ENCODE measurements at places on chromosomes 7 and 10.

GRCh38 chr10:101938305-101939007 is 94.9 kb upstream of the KCNIP2 start:
- no peak for DNase-seq

DNA sequence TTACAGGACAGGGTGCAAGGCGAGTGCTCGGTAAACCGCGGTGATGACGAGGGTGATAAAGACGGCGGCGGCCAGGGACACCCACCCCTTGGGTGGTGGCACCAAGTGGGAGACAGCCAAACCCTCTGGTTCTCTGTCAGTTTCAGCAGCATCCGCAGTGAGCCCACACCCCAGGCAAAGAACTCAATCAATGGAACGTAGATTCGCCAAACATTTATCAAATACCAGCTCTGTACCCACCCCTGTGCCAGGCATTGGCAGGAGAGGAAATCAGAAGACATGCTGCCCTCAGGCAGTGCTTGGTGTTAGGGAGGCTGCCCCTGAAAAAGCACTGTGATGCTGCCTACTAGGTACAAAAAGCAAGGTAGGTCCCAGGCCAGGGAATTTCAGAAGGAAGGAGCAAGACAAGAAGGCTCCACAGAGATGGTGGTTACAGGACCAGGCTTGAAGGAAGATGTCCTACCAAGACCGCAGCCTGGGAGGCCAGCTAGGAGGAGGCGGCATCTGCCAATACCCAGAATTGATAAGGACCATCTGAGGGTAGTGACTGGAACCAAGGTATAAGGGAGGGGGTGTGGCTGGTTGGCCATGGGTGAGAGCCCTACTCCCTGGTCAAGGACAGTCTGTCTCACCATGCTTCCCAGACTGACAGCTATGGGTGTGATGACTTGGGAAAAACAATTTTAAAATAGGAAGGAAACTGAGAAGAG is 10.2 kb upstream of the PNLIPRP2 start:
- no peak for DNase-seq

DNA sequence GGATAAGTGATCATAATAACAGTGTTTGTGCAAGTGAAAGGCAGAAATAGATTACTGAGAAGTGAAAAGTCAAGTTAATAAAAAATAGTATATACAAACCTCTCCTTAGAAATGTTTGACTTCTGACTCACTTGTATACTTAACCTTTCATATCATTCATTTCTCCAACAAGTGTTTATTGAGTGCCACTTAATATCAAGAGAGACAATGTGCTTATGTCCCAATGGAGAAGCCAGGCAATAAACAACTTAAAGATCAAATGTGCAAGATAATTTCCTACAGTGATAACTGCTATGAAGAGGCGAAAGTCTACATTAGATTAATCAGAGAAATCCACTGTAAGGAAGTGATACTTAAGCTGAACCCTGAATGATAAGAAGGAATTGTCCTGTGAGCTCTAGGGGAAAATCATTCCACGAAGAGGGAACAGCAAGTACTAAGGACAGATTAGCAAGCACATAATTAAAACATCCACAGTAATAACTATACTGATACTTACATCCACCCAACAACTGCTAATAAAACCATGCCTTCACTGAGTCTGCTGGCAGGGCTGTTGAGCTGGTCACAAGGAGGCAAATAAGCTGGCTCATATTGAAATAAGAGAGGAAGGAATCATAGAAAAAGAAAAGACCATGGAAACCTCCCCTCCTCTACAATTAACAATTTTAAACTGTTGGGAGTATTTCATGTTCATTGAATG is 203.5 kb downstream of the CTNNA3 start:
- no peak for DNase-seq

GRCh38 chr7:43390576-43390975 is 192.3 kb upstream of the STK17A start:
- no peak for DNase-seq

DNA sequence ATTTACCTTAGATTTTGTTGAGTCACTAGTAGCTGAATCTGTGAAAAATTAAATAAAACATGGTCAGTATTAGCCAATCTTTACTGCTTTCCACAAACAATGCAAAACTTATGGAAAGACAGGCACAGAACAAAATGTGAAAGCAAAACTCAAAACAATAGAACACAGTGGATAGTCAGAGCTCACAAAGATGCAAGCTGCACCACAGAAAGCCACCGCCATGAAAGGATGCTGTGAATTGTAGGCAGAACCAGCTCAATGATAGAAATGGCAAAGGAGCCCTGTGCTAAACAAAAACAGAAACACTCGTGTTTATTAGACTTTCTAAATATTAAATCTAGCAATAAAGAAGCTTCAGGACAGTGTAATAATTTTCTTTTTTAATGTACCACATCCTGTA is 134.4 kb downstream of the ARHGAP21 start:
- no peak for DNase-seq

DNA sequence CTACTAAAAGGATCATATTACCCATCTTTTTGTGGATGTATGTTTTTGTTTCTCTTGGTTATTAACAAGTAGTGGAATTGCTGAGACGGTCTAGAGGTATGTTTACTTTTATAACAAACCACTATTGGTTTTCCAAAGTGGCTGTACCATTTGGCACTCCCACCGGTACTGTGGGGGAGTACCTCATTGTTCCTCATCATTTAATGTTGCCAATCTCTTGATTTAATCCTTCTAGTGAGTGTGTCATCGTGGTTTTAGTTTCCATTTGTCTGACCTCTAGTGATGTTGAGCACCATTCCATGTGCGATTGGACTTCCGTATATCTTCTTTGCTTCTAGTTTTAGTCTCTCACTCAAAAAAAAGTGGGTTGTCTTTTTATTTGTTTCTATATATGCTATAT is 50.4 kb downstream of the RBM33 start:
- DNase-seq = no peak

GRCh38 chr7:90211391-90212148 is at the start of gene STEAP2:
STEAP2 (plus strand) TSS chr7:90211740; CDS start chr7:90225083, 13,343 bp downstream.
- no peak for DNase-seq

GRCh38 chr7:100827330-100828226 is at the start of gene EPHB4:
EPHB4 (minus strand) TSS chr7:100827523; CDS start chr7:100827030, 493 bp downstream.
- DNase-seq = no peak

- DNase-seq = no peak
Observed at GRCh38 chr7:117719377-117719776, 153.9 kb downstream of the CTTNBP2 start.

- no peak for DNase-seq
Observed at GRCh38 chr10:117221156-117221711, 19.7 kb upstream of the SLC18A2 start.

DNA sequence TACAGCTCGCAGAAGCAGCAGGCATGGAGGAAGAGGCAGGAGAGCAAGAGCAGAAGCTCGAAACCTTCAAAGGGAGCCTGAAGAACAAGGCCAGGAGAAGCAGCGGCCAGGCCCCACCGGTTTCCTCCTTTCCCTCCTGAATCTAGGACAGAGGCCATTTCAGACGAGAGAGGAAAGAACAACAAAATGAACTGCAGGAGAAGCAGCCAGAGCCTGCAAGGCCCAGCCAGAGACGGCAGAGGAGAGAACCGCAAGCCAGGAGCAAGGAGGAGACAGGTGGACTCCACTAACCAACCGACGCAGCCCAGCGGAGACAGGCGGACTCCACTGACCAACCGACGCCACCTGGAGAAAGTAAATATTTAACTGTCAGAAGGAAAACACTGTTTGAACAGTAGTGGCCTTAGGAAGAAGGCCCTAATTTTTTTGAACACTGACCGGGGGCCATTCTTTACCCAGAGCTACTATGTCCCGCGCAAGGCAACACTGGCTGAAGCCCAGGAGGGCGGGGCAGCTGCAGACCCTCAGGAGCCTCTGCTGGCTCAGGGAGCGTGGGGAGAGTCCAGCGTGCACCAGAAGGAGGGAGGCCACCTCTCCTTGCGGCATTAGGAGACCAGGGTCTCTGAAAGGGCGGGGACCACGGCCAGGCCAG is 559.2 kb downstream of the PTPRN2 start:
- no peak for DNase-seq

- no peak for DNase-seq
Observed at GRCh38 chr10:75331081-75331480, 70.5 kb downstream of the ZNF503 start.

DNA sequence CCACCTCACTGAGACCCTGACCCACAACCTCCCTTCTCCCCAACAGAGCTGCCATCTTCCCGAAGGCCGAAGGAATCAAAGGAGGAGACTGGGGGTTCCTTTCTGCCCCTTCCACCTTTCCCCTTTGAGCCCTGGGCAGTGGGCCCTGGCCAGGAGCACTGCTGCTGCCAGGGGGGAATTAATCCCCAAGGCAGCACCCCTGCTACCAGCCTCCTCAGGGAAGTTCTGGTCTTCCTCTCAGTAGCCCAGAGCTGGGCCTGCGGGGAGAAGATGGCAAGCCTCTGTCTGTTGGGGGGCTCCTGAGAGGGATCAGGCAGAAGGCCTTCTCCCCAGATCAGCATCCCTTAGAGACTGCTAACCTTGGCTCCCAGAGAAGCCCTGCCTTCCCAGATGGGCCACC is 25.5 kb downstream of the DPCD start:
- DNase-seq = no peak

- no peak for DNase-seq
Observed at GRCh38 chr10:111347386-111348013, 270.7 kb downstream of the ADRA2A start.

- DNase-seq = peak; percentile 6
Observed at GRCh38 chr7:146510088-146510680, 393.6 kb downstream of the CNTNAP2 start.

GRCh38 chr10:97500297-97500575 is 1.5 kb downstream of the UBTD1 start:
- DNase-seq = no peak

DNA sequence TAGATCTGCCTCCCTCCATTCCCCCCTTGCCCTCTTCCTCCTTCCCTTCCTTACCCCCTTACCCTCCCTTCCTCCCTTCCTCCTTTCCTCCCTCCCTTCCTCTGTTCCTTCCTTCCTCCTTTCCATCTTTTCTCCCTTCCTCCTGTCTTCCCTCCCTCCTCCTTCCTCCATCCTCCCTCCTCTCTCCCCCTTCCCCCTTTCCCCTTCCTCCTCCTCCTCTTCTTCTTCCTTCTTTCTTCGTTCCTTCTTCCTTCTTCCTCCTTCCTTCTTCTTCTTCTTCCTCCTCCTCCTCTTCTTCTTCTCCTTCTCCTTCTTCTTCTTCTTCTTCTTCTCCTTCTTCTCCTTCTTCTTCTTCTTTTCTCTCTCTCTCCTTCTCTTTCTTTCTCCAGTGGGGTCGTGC is 57.9 kb downstream of the MRC1 start:
- DNase-seq = no peak

DNA sequence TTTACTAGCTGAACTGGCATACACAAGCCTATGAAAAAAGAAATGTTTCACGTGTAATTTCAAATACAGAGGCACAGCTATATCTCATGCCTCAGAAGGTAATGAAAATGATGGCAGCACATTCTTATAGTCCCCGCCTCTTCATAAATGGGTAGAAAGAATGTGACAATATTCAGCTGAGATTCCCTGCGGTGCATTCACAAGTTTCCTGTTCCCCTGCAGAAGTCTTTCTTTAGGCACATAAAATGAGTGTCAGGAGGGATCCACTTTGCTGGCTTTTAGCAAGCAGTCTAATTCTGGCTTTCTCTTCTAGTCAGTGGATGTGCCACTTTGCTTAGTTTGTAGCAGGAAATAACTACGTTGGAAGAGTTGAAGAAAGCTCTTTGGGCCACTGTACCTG is 56.1 kb downstream of the DGKB start:
- no peak for DNase-seq

DNA sequence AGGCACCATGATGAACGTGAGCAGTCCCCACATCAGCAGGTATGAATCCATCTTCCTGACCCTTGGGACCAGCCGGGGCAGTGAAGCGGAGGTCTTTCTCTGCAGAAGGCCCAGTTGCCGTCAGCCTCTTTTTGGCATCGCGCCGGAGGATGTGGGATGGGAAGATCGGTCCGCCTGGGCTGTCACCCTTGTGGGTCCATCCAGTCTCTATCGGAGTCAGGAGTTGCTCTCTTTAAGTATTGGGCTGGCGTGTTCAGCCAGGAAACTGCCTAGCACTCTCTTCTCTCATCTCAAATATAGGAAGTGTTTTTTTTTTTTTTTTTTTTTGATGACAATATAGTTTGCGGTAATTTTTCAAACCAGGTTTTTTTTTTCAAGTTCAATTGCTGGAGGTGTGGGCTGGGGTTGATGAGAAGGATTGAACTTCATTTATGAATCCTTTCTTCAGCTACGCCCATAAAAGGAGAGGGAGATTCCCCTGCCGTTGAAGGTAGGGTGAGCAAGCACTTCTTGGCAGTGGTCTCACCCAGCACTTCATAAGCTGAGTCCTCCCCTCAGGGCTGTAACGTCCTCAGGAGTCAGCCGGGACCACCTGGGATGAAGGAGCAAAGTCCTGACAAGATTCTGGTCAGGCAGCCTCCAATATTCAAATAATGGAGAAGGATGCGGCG is at the start of gene IL2RA:
Gene IL2RA (minus strand): TSS at position 267 of the 671 bp plus-strand sequence. CDS start 216 bp downstream, at position 51.
- DNase-seq = peak; percentile 74
